Fibroblast of upper back skin (primary cell): ENCODE measurements at places on chromosomes 5 and 9.

DNA sequence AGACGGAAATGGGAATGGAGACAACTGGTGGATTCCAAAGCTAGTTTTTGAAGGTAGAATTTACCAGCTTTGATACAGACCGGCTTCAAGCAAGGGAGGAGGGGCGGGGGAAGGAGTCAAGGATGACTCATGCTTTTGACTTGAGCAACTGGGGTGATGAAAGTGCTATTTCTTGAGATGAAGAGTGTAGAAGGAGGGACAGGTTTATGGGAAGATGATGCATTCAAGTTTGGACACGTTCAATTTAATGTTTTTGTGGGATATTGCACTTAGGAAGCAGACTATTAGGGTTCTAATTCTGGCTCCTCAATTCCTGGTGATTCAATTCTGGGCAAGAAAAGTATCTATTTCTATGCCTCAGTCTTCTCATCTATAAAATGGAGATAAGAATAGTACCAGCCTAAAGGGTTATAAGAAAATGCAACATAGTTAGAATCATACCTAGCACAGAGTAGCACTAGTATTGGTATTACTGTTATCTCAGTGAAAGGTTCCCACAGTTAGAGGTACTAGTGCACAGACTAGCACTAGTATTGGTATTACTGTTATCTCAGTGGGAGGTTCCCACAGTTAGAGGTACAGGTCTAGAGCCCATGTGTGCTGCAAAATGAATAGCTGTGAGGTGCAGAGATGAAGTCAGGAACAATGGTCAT lies 4.6 kb downstream of the NIPAL4 start:
- peak; percentile 95 for DNase-seq

DNA sequence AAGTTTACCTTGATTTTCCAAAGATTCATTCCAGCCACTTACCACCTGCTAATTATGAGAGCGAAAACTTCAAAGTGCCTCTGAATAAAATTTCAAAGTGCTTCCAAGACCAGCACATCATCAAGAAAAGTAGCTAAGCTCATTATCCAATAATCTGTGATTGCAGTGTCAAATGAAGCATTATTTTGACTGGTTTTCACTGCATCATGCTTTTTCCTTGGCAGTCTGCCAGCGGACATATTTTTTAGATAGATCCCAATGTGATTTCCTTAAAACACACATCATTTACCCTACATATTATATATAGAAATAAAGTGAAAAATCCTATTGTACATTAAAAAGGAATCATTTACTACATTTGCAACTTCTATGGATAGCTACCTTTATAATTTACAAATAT lies 508.6 kb upstream of the FAM174A start:
- DNase-seq, result no peak

- no peak for DNase-seq
Measured at GRCh38 chr5:142197781-142198180, 89.2 kb downstream of the NDFIP1 start.

GRCh38 chr9:128211186-128211980 lies 8.2 kb downstream of the DNM1 start:
- no peak for DNase-seq

DNA sequence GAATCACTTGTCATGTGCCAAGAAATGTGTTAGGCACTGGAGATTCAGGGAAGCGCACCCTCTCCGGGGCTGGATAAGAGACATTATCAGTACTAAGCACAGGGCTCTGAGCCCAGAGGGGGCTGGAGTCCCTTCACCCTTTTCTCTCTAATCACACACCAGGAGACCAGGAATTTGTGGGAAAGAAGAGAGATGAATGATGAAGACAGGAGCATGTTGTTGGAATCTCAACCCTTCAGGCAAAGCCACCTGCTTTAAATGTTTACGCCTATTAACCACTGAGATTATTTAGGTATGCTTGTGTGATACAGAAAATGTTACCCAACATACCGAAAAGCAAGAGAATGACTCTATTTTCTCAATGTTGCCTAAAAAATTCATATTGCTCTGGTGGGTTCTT lies 119.8 kb downstream of the ENTREP1 start:
- peak; percentile 44 for DNase-seq

DNA sequence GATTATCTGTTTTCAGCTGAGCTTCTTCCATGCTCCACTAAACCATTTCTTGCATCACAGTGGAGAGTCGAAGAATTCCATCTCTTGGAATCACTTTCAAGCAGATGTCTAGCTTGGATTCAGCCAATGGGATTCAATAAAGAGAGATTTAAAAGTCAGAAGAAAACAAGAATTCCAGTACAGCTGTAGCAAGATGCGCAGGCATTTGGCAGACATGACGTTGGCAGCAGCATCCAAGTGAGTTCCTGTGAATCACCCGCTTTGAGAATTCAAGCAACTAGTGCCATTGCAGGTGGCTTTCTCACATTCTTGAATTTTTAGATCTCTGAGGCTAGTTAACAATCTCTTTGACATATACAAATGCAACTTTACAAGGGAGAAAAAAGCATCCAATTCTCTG lies 467.0 kb downstream of the CDH10 start:
- DNase-seq, result no peak

DNA sequence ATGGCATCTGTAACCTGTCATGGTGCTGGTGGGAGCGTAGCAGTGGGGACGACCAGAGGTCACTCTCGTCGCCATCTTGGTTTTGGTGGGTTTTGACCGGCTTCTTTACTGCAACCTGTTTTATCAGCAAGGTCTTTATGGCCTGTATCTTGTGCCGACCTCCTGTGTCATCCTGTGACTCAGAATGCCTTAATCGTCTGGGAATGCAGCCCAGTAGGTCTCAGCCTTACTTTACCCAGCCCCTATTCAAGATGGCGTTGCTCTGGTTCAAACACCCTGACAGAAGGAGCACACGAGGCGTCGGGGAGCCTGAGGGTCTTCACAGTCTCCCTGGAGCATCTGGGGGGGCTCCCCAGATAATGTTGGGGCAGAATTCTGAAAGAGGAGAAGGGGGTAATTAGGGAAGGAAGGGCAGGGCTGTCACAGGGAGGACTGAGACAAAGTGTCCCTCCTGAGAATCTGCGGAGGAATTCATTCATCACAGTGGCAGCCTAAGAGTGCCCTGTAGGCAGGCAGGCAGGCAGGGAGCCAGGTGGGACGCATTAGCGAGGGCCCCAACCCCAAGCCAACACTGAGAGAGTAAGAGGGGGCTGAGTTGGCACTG lies 21.3 kb upstream of the NCS1 start:
- DNase-seq, result peak; percentile 70

DNA sequence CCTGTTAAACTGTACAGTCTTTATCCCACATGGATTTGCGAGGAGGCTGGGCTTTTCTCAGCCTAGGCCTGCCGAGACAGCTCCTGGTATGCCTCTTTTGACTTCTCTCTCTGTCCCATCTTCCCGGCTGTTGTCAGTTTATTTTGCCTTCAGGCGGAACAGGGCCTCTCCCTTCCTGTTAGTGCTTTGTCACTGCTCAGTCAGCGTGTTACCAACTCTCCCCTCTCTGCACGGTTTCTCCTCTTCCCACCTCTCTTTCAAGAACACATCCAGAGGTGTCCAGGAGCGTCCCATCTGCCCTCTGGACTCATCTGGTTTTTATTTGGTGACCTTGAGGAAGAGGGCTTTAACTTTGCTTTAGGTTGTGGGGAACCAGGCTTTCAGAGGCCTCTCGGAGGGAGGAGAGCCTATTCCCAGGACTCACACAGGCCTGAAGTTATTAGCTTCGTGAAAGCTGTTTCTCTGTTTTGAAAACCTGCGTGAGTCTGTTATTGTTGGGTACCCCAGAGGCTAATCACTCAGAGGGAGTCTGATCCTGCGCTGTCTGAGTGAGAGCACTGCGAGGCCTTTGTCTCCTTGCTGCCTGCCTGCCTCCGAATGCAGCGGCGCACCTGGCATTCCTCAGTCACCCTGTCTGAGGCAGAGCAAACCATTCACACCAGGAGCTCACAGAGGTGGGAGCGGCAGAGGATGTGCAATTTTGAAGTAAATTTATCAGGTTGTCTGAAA lies 234.4 kb upstream of the MPDZ start:
- peak; percentile 36 for DNase-seq

- no peak for DNase-seq
Measured at GRCh38 chr9:137243626-137244485, 2.8 kb downstream of the TUBB4B start.

- no peak for DNase-seq
Measured at GRCh38 chr5:168831383-168831782, 252.2 kb upstream of the PANK3 start.

GRCh38 chr5:53416144-53416738 lies 64.2 kb upstream of the FST start:
- DNase-seq, result no peak

GRCh38 chr9:1005043-1005667 lies 28.7 kb downstream of the DMRT3 start:
- peak; percentile 53 for DNase-seq

GRCh38 chr5:93161661-93162654 lies 419.1 kb downstream of the NR2F1-AS1 start:
- DNase-seq, result peak; percentile 47

DNA sequence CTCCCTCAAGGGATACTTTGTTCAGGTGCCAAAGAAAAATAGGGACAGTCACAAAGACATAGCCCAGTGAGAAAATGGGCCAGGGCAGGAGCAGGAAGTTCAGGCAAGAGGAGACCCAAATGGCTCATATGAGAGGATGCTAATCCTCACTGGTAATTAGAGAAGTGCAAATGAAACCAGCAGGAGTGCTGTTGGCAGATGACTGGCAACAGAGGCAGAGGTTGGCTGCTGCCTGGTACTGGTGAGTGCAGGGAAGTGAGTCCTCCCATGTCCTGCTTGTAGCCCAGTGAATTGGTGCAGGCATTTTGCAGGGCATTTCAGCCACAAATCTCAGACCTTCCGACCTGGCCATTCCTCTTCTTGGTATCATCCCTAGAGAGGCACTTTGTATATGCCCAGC lies 23.5 kb downstream of the ODF2 start:
- no peak for DNase-seq
